ENCODE measurements at places on chromosomes 4 and X. TPM values are rescaled to one million over a fixed set of nuclear protein-coding genes. Genes with fewer than 3 reads are reported as not detected.

DNA sequence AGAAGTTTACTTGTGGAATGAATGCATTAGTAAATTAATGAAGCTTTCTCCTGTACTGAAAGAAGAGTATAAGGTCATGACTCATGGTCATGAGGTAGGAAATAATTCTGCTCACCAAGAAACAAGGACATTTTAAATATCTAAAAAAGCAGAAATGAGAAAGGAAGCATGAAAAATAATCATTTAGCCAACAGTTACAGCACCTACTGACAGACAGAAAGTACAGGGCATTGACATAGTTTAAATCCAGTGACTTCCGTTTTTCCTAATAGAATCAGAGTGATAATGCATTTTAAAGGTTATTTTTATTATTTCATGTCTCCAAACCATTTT lies 30.5 kb upstream of the ACSL1 start:
- DNase-seq: no peak

Gene GPR143
- not detected for total RNA-seq

DNA sequence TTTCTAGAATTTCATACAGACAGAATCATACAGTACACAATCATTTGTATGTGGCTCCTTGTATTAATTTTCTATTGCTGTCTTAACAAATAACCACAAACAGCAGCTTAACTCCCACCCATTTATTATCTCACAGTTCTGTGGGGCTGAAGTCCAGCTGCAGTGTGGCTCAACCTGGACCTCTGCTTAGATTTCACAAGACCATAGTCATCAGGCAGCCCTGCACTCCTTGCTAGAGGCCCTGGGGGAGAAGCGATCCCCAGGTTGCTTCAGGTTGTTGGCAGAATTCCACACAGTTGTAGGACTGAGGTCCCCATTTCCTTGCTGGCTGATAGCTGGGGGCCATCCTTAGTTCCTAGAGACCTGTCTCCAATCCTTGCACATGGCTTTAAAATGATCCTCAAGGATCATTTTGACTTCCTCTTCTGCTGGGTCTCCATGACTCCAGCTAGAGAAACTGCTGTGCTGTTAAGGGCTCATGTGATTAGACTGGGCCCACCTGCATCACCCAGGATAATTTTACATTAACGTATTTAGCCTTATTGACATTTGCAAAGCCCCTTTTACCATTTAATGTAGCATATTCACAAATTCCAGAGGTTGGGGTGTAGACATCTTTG lies 60.9 kb upstream of the SMAD1 start:
- DNase-seq: no peak

- DNase-seq: no peak
Measured at GRCh38 chr4:123517176-123517575, 120.6 kb downstream of the SPRY1 start.

- DNase-seq: no peak
Measured at GRCh38 chr4:91325495-91325894, 978.3 kb upstream of the GRID2 start.
